NCI-H345 (cell line): ENCODE measurements at places on chromosomes 1 and 21.

DNA sequence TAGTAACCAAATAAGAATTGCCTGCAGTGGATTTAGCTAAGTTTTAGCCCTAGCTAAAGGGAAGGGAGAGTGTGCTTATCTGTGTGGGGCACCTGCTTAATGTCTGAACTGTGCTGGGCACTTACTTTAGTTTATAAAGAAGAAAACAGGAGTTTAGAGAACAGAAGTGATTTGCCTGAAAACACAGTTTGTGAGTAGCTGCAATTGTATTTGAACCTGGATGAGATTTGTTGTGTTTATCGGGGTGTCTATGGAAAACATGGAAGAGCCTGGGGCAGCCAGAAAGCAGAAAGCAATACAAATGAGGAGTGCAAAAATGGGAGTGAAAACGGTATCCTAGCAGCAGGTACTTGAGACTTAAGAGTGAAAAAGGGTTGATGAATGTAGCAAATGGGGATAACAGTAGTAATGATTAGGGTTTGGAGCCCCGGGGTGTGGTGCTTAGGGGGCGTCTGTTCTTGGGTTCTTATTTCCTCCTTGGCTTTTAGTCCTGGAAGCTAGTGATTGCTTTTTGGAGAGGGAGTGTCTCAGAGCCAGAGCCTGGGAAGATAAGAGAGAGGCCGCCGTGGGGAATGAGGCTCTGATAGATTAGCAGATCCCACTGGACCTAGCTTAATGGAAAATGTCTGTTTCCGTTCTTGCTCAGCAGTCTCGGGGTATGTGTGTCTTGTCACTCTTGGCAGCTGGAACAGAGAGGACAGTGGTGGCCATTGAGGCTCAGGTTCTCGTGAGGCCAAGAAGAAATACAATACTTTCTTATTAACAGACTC lies 5.6 kb downstream of the PRCC start:
- DNase-seq: no peak

GRCh38 chr21:36288651-36289243 lies 31.2 kb upstream of the MORC3 start:
- no peak for DNase-seq

DNA sequence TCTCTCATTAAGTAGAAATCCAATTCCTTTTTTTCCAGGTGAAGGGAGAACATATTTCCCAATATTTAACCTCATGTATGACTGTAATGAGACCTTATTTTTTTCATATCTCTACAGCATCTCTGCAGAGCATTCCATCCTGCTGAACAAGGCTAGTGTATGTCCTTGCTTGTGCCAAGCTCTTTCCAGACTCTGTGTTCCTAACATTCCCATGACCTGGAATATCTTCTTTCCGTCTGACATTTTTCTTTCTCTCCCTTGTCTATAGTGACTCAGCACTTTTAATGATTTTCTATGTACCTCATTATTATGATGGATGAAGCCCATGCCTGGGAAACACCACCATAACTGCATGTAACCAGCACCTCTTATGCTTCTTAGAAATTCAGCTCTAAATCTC lies 278.3 kb upstream of the NRIP1 start:
- DNase-seq: no peak

DNA sequence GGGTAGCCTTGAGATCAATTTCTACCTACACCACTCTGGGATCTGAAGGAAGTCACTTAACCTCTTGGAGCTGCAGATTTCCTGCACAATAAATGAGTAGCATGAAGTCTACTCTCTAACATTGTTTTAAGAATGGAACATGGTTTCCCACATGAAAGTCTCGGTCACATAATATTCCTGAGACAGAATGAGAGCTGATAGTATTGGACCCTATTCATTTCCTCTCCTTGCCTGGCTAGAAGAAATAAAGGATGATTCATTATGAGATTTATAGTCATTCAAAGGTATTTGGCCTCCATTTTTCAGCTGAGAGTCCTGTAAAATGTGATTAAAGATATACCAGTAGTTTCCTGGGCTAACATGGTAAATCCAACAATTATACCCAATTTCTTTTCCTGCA lies 56.7 kb downstream of the ARHGAP29 start:
- DNase-seq: no peak

DNA sequence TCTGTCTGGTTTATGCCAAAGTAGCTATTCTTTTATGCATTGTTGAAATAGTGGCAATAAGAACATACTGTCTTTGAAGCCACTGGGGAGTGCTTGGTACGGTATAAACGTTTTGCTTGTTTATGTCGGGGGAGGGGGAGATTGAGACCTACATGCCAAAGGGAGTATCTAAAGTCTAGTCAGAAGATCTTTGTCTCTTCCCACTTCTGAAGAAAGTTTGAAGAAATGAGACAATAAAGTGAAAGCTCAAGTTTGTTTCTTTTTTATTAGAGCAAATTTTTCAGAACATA lies 6.8 kb downstream of the AKIRIN1 start:
- DNase-seq: no peak

DNA sequence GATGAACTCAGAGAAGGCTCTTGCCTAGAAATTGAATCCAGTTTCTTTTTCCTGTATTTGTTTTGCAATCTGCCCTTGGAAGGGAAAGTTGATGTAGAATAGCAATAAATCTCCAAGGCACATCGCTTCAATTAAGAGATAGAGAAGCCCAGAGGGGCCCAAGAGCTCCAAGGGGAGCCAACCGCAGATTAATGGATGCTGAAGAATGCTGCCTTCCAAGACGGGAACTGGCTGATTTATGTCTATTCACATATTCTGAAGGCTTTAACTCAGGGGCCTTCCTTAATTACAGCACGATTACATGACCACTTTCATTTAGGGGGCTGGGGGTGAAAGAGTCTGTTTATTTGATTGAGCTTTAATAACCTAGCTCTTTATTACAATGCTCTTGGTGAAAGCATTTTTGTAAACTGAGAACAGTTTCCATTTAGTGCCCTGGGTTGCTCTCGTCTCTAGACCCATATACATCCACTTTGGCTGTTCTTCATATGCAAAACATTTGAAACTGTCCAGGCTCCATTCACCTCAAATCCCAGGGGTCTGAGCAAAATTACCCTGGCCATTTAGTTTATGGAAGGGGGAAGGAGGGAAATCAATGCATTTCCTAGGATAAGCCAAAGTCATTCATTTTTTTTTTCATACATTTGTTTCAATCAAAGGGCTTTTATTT lies 87.4 kb upstream of the CLDN14 start:
- no peak for DNase-seq
